Mesendoderm (in vitro differentiated cells): ENCODE measurements at places on chromosomes 11 and 22.

DNA sequence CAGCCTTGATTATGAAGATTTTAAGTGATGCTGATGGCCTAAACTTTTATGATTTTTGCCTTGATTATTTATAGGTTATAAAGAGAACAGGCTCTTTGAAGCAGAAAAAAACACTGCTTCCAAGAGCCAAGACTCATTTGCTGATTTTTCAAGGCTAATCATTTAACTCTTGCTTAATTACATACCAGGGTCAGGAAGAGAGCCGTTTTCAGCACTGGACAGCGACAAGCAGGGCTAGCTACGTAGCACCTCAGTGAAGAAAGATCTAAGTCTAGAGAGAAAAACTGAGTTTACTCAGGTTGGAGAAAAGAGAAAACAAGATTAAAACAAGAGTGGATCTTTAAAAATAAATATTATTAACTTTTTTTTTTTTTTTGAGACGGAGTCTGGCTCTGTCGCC is 615.4 kb upstream of the B3GAT1 start:
- no peaks in the 10 kb centered on the region for H3K36me3 ChIP-seq
- H3K27ac ChIP-seq = no peak overlapping the region
- peak; percentile 82 for DNase-seq
- no peak overlapping the region for H3K4me3 ChIP-seq
- no peaks in the 10 kb centered on the region for H3K4me1 ChIP-seq
- no peaks in the 10 kb centered on the region for H3K27me3 ChIP-seq

DNA sequence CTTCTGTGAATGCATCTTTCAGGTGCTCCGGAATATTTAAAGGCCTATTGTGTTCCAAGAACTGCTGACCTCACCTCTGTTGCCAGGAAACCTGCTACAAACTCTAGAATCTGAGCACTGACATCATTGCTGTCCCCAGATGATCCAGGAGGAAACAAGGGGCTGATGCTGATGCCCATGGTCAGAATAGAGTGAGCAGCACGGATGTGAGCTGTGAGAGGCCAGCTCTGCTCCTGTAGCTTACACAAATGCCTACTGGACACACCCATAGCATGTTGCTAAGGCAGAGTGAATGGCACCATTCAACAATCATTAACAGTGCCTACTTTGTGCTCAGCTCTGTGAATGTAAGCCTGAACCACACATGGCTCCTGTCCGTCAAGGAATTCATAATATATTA is 276.7 kb upstream of the API5 start:
- no peaks in the 10 kb centered on the region for H3K4me1 ChIP-seq
- DNase-seq = peak; percentile 65
- H3K27ac ChIP-seq = no peak overlapping the region
- no peaks in the 10 kb centered on the region for H3K36me3 ChIP-seq
- no peaks in the 10 kb centered on the region for H3K27me3 ChIP-seq

DNA sequence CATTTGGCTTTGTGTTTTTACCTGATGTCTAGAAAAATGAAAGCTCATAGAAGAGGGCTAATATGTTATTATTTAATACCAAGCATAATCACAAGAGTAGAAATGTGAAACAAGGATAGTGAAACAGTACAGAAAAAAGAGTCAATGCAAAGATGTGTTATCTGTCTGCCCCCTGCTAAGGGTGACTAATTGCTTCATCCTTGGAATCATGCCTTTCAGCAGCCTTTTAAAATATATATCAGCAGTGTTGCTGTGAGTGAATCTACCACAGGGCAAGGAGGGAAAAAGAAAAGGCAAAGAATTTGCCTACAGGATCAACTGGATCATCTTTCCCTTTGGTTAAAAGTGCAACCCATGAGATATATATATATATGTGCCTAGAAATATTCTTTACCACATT is 867.2 kb upstream of the RAG2 start:
- no peak overlapping the region for H3K4me3 ChIP-seq
- H3K4me1 ChIP-seq = no peaks in the 10 kb centered on the region
- no peak overlapping the region for H3K27ac ChIP-seq
- H3K27me3 ChIP-seq = no peaks in the 10 kb centered on the region
- no peaks in the 10 kb centered on the region for H3K36me3 ChIP-seq

GRCh38 chr11:75031224-75031753 is 42.6 kb downstream of the NEU3 start:
- no peak overlapping the region for H3K4me3 ChIP-seq
- peaks cover 5% of the 10 kb centered on the region for H3K4me1 ChIP-seq
- no peaks in the 10 kb centered on the region for H3K36me3 ChIP-seq
- DNase-seq = peak; percentile 71
- H3K27me3 ChIP-seq = no peaks in the 10 kb centered on the region

DNA sequence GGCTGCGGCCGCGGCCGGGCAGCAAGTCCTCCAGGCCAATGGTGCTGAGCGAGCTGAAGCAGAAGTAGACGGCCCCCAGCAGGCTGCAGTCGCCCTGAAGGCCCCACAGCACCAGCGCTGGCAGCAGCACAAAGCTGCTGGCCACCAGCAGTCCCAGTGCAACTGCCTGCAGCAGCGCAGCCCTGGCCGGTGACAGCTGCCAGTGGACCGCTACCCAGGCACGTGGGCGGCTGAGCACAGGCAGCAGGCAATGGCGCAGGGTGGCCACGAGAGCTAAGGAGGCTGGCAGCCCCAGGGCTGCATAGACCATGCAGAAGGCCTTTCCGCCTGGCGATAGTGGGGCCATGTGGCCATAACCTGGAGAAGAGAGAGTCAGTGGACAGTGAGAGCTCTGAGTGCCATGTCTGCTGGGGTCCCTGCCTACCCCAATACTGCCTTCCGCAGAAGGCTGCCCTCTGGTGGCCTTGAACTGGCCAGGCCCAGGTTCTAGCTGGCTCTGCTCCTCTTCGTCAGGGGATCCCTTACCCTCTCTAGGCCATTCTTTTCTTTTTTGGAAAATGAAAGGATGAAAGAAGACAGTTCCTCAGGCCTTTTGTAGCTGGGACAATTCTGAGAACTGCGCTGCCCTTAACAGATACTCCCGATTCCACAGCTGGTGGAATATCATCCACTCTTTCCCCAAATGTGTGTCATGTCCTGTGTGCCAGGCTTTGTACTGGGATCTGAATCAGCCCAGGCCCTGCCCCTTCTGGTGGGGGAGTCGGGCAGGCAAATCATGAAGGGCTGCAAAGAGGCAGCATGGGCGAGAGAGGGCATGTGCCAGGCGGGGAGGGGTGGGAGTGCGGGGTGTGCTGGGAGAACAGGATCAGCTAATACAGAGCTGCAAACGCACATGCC is 1.8 kb downstream of the KCNK7 start:
- H3K4me3 ChIP-seq = no peak overlapping the region
- DNase-seq = peak; percentile 48
- H3K27ac ChIP-seq = no peak overlapping the region
- no peaks in the 10 kb centered on the region for H3K4me1 ChIP-seq

DNA sequence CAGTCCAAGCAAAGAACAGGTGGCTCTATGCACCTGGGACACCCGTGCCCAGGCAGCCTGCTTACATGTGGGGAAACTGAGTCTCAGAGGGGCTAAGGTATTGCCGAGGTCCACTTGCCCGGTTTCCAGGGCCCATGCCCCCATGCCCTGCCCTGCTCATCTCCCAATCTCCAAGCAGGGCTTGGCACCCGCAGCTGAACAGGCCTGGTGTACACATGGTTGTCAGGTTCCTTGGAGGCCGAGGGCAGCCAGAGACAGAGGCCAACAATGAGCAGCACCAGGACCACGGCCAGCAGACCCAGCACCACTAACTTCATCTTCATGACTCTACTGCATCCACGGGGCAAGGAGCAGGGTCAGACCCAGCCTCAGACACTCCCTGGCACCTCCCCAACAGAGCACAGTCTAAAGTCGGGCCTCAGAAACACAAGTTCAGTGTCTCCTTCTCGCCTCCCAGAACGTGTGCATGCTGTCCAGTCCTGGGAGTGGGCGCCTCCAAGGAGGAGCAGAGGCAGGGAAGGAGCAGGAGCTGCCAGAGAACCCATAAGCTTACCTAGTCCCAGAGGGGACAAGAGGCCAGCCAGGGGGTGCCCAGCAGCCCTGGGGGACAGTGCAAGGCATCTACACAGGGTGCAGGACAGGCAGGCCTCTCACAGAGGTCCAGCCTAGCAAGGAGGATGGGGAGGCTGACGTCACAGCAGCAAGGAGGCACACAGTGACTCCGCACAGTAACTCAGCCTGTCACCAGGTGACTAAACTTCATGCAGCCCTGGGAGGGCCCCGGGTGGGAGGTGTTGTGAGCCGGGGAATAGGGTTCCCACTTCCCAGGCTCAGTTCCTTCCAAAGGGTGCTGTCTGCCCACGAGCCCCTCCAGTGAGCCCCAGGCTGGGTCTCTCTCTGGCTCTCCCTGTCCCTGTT is 20.2 kb upstream of the RGL4 start:
- no peaks in the 10 kb centered on the region for H3K36me3 ChIP-seq
- no peak overlapping the region for H3K27ac ChIP-seq
- H3K27me3 ChIP-seq = no peaks in the 10 kb centered on the region
- no peaks in the 10 kb centered on the region for H3K4me1 ChIP-seq

DNA sequence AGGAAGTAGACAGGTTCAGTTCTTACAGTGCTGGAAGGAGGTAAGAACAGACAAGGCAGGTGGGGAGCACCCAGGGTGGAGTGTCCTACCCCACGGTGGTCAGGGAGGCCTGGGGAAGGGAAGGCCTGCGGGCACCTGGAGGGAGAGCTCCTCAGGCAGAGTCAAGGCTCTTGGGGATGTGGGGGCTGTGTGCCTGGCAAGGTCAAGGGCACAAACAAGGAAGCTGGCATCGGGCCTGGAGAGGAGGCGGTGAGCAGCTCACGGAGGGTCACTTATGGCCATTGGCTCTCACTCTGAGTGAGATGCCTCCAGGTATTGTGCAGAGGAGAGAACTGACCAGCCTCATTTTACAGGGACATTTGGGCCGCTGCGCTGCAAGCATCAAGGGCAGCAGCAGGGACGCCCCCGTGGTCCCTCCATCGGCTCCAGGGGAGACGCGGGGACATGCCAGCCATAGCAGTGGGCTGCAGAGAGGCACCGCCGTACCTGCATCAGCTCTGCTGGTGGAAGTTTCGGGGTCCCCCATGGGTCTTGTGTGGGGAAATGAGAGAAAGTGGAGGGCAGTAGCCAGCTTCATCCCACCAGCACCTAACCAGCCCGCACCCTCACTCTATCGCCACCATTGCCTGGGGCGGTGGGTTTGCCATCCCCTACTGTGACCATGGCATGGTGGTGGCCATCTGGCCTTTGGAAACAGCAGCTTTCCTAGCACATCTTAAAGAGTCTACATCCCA is 37.5 kb upstream of the RTL6 start:
- H3K27me3 ChIP-seq = no peaks in the 10 kb centered on the region
- DNase-seq = no peak
- no peak overlapping the region for H3K4me3 ChIP-seq
- H3K27ac ChIP-seq = no peak overlapping the region
- no peaks in the 10 kb centered on the region for H3K36me3 ChIP-seq
- no peaks in the 10 kb centered on the region for H3K4me1 ChIP-seq

- no peak overlapping the region for H3K27ac ChIP-seq
- DNase-seq = no peak
- no peaks in the 10 kb centered on the region for H3K27me3 ChIP-seq
- H3K4me3 ChIP-seq = no peak overlapping the region
- H3K4me1 ChIP-seq = no peaks in the 10 kb centered on the region
Observed at GRCh38 chr11:106292526-106292925, 215.1 kb downstream of the AASDHPPT start.
